Right atrium auricular region (tissue), 2 donors: ENCODE measurements at places on chromosomes 5 and 9. TPM values are rescaled to one million over a fixed set of nuclear protein-coding genes. Genes with fewer than 3 reads are reported as not detected.

DNA sequence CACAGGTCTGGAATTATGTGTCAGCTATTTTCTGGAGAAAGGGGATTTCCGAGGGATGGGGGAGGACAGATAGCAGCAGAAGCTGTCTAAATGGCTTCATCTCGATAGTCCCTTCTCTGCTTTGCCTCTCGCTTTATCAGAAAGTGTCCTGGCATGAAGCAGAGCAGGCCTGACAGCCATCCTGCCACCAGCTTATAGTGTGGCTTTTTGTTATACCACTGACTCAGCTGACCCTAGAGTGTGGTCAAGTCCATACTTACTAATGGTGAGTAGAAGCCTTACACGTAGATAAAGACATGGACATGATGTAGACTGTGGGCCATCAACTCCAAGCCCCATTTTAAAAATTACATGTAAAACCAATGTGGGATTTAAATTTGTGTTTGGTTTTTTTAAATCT, 50.0 kb downstream of the RCL1 start:
- H3K27me3 ChIP-seq: no peaks in the 10 kb centered on the region
- H3K27ac ChIP-seq: no peak overlapping the region
- H3K36me3 ChIP-seq: peaks cover 20% of the 10 kb centered on the region
- no peaks in the 10 kb centered on the region for H3K4me1 ChIP-seq

DNA sequence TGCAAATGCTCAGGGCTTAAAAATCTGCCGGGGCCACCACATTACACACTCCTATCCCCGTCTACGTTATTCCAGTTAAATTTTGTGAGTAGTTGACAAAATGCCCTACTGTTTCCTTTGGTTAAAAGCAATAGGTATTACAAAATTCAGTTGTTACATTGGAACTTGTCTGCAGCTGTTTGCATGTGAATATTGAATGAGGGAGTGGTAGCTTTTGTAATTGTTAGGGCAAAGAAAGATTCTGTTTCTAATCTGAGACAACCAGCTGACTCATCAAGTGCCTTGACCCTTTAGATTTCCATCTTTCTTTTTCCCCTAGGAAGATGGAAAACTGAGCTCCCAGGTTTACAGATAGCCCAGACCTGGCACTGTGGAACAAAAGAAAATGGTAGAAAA, 30.2 kb downstream of the MAML1 start:
- H3K4me1 ChIP-seq: no peaks in the 10 kb centered on the region
- H3K27me3 ChIP-seq: no peaks in the 10 kb centered on the region
- peaks cover 20% of the 10 kb centered on the region for H3K36me3 ChIP-seq
- no peak overlapping the region for H3K4me3 ChIP-seq
- no peak for DNase-seq

DNA sequence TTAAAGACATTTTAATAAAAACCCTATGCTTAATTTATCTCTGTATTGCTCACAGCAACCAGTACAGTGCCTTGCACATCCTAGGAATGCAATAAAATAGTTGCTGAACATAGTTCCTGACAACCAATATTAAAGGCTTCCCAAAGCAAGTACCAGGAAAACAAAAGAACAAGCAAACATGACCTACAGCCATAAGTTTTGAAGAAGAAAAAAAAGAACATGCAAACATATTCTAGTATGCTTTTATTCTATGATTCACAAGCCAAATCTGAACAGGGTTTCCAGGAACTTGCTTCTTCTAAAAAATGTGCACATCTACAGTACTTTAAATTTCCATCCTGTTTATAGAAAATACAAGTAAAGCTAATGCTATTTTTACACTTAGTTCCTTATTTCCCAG, 4.5 kb downstream of the CEMIP2 start:
- H3K36me3 ChIP-seq: no peaks in the 10 kb centered on the region
- no peaks in the 10 kb centered on the region for H3K27me3 ChIP-seq
- peaks cover 10% of the 10 kb centered on the region for H3K4me1 ChIP-seq
- no peak overlapping the region for H3K4me3 ChIP-seq

DNA sequence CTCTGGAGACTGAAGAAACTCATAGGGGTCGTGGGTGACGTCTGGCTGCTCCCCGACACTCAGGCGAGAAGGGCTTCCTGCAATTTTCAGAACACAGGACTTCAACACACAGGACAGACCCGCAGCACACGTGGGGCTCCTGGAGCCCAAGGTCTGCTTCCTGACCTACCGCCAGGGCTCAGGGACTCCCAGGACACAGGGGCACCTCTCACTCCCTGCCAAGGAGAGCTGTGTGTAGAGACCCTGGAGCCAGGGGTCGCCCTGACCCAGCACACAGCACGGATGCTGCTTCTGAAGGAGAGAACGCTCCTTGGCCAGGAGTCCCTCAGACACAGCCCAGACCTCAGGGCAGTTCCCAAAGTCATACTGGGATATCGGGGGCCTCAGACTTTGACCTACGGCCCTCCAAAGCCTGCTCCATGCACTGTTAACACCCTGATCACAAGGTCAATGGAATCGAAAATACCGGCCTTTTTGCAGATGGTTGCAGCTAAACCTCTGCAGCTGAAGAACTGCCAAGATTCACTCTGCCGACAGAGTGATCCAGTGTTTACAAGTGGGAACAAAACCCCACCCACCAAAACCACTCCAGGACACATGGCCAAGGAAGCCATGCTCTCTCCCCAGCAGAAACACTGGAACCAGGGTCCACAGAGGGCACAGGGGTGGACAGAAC, 13.8 kb upstream of the ZDHHC11 start:
- H3K4me3 ChIP-seq: no peak overlapping the region
- H3K27me3 ChIP-seq: no peaks in the 10 kb centered on the region
- H3K27ac ChIP-seq: no peak overlapping the region
- H3K36me3 ChIP-seq: peaks cover 62% of the 10 kb centered on the region

- no peak for DNase-seq
- H3K27ac ChIP-seq: no peak overlapping the region
- H3K4me1 ChIP-seq: no peaks in the 10 kb centered on the region
- H3K4me3 ChIP-seq: no peak overlapping the region
Measured at GRCh38 chr5:39231705-39232525, 12.6 kb upstream of the FYB1 start.

DNA sequence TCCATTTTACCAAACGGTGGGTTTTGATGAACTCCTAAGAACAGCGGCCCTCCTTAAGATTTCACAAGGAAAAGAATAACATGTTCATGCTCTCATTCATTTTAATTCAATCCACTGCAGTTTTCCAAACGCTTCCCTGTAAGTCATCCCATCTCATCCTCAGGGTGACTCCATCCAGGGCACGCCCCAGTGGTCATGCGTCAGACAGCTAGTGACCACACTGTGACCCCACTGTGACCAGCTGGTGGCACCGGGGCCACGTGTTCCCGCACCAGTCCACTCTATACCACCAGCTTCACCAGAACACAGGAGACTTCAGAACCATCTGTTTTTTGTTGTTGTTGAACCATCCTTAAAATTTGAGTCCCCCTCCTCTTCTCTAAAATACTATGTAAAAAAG, 14.3 kb downstream of the ATPSCKMT start:
- no peak overlapping the region for H3K4me3 ChIP-seq
- no peaks in the 10 kb centered on the region for H3K27me3 ChIP-seq
- peaks cover 9% of the 10 kb centered on the region for H3K36me3 ChIP-seq
- no peak for DNase-seq
- H3K27ac ChIP-seq: no peak overlapping the region

TNFSF8 gene
- 0.22 TPM for total RNA-seq
